A549 treated with dexamethasone at 1 μM for 4 hours (cell line): ENCODE measurements at places on chromosomes 7 and 10. TPM values are rescaled to one million over a fixed set of nuclear protein-coding genes. Genes with fewer than 3 reads are reported as not detected.

The PDSS1 gene
- 14.2 to 16.9 TPM (median 14.9 TPM) in 5 replicates for total RNA-seq

The PILRA gene
- 3.0 to 5.8 TPM (median 5.0 TPM) in 5 replicates for total RNA-seq

The CALHM1 gene
- not detected in 5 replicates for total RNA-seq

The ADRB1 gene
- 0.95 to 1.5 TPM (median 1.3 TPM) in 5 replicates for total RNA-seq

The PLCE1 gene
- 7.0 to 10.3 TPM (median 9.7 TPM) in 5 replicates for total RNA-seq

The RHOBTB1 gene
- total RNA-seq: 17.4 to 20.4 TPM (median 18.6 TPM) in 5 replicates

The NCF1 gene
- total RNA-seq: 0.11 to 0.43 TPM (median 0.21 TPM) in 5 replicates

The PLXDC2 gene
- 0.01 to 0.04 TPM (median 0.03 TPM) in 4 of 5 replicates, not detected in the other for total RNA-seq

The AMZ1 gene
- 0.02 to 0.12 TPM (median 0.08 TPM) in 5 replicates for total RNA-seq

The ZNF488 gene
- total RNA-seq: 10.6 to 13.9 TPM (median 13.1 TPM) in 5 replicates
